ENCODE measurements at places on chromosomes 5 and 9.

DNA sequence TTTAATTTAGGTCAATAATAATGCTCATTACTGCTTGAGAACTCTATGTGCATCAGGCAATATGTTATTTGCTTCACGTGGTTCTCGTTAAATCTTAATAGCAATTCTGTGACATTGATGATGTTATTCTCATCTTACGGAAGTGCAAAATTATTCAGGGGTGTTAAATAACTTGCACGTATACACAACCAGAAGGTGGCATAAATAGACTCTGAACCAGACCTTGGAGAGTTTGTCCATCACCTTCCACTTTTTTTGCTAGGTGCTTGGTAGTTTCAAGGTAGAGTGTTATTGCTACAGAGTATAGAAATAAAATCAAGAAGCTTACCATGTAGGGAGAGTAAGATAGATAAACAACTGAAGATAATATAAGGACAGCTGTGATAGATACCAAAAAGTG is 23.6 kb upstream of the TNFAIP8 start:
- no peak for DNase-seq

DNA sequence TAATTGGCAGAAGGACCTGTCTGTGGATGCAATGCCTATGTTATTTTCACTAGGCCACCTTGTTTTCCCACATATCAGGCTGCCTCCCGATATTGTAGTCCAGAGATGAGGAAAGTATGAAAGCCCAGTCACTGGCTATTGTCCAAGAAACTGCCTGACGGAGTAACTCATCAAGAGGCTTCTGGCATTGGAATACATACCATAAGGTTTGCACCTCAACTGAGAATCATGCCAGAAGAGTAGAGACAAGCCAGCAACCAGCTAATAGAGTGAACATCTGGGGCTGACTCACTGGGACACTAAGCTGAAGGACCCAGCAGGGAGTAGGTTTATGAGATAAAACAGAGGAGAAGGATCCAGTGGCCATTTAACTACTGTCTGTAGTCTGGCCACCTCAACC is 137.2 kb upstream of the FST start:
- no peak for DNase-seq

DNA sequence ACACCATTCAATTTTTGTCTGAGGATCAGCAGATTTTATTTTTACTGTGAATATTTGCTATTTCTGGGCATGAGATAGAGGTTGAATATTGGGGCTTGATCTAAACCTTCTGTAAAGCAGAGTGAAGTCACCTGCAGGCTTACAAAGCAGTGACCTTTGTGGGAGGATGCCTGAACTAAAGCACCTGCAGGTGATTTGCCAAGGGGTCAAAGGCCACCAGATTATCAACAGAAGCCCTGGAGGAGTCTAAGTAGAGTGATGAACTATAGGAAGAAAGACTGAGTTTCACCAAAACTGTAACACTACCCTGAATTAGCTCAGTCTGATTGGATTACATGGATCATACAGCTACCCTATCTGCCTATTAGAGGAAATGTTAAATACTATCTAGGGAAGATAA is 144.3 kb upstream of the PRLR start:
- DNase-seq: no peak

DNA sequence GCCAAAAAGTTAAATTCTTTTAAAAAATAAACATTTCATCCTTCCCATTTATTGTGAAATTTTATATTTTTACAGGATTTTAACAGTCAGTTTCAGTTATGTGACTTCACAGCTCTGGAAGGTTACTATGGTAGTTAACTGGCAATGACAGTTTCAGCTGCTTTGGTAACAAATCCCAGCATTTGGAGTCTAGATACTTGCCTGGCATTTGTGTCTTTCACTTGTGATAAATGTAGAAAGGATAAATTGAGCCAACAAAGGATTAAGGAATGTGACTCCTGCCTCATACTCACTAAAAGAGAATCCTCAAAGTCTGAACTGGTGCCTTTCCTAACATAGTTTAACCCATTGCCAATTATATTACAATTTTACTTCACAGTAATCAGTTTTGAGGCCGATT is 315.5 kb downstream of the FER start:
- DNase-seq: no peak

DNA sequence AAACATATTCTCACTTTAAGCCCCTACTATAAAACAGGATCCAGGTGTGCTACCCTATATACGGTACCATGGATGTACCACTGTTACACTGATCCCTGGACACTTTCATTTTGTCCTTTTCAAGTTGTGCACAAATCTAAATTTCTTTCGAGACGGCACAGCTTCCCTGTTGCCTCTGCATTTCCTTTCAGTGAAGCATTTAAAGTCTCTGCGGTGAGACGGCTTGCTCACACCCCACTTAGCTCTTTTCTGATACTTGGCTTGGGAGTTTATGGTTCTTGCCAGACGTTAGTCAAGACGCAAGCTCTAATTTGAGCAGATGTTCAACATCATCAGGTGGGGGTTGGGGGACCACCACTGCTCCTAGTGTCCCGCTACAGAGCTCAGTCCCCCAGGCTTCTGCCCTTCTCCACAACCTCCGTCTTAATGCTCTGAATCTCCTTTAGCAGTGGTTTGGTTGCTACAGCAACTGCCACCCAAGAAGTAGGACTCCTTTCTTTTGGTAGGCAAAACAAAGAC is 15.8 kb downstream of the F2RL2 start:
- no peak for DNase-seq

DNA sequence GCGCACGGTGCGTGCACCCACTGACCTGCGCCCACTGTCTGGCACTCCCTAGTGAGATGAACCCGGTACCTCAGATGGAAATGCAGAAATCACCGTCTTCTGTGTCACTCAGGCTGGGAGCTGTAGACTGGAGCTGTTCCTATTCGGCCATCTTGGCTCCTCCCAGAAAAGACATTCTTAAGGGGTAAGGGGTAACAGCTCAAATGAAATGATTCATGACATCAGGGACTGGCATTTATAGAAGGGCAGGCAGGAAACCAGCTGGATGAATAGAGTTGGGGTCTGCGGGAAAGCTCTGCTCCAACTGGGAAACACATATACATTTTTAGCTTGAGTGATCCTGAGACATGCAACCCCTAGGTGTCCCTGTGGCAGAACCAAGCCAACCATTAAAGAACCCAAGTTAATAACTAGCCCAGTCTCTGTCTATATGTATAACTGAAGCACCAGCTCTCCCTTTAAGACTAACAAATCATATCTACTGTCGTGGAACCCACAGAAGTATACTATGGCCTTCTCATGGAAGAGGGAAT is 119.3 kb downstream of the LMNB1 start:
- DNase-seq: no peak

DNA sequence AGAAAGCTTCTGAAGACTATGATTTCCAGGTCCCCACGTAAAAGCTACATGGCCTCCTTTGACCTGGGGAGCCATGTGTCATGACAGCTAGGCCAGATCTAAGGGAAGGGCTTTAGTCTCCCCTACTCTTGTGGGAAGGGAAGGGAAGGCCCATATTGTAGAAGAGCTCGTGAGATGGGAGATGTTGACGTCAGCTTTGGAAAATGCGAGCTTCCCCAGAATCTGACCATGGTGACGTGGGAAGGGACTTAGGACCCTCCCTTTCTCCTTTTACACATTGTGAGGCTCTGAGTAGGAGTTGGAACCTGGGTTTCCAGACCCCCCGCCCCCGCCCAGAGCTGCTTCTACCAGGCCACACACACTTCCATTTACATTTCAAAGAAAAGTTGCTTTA is 165.5 kb downstream of the SYK start:
- no peak for DNase-seq

DNA sequence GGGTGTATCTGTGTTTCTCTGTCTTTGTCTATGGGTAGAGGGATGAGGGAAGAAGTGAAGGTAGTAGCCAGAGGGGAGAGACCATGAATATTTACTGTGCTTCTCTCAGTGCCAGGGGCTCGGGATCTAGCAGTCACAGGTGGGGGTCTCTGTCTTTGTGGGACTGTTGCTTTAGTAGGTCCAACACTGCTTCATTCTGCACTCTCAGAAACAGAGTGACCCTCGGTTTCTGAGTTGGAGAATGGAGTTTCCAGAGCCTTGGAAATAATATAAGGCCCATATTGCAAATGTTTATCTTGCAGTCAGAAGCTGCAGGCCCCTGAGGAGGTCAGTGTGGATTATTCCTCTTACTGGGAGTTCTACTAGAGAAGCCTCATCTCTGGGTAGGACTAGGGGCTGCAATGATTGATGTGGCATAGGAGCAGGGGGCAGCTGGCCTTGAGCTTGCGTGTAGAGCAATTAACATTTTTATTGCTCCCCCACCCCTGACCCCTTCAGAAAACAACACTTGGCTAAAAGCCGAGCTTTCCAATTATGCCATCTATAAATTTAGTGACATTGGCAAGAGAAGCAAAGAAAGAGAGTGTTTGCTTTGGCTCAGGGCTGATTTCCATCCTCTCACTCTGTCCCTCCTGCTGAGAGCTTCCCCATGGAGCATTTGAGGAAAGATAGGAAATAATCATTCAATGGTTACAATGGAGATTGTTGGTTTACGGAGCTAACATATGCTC is 55.0 kb upstream of the TRPC7 start:
- DNase-seq: no peak

GRCh38 chr9:129757045-129757444 is 4.2 kb upstream of the PTGES start:
- no peak for DNase-seq

DNA sequence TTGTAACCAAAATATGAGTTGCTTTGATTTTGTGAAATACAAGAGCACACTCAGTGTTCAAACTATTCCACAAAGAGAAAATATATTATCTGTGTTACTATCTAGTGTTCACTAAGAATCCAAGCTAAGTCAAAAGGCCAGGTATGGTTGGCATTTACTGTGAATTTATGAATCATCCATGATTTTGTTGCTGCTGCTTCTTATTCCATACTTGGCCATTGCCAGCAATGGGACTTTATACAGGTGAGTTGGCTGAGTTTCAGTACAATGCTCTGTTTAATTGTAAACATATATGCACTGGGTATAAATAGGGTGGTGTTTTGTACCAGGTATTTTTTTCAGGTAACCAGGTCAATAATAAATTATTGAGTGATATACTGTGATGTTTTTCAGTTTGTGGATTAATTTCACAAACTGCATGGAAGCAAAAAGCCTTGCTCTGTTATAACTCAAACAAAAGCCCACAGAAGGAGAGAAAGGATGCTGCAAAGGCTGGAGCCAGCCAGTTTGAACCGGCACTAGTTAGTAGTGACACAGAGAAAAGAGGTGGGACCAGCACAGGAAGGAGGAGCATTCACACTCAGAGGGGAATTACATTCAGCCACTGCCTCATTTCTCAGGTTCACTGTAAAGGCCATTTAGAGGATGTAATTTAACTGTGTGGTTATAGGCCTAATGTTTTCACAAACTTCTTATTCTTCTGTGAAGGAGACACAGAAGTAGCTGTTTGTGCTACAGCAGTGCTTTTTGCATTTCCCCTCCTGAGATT is 381.8 kb downstream of the ADGRV1 start:
- DNase-seq: no peak

- no peak for DNase-seq
These were observed 264.1 kb downstream of the CD180 start for GRCh38 chr5:66932457-66932856.

DNA sequence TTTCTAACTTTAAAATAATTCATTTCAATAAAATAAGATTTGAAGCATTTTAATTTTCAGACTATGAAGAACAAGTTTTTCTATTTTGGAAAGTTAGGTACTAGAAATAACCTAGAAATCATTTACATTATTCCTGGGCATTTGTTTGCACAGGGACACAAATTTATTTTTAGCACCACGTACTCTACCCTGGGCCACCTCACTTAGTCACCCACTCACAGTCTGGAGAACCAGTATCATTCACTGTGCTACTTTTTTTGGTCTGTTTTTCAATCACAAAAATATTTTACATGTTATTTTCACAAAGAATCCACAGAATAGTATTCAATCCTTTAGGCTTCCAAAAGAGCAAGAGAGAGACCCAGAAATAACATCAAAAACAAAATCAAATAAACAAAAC is 128.6 kb upstream of the ACOT12 start:
- no peak for DNase-seq

DNA sequence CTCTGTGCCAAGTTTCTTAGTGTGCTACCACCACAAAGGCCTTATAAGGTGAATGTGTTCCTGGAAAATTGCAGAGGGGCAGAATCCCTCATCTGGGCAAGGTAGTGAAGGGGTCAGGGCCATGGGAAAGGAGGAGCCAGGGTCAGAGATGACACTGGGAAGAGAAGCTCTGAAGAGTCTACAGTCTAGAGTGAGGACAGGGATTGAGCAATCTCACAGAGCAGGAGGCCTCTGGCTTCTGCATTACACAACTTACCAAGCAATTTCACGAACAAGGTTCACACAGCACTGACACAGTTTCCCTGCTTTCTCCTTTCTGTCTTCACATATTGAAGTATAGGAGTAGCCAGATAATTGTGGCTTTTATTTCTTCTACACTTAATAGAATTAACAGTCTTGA is 24.5 kb upstream of the IDNK start:
- DNase-seq: no peak

GRCh38 chr9:100012279-100012678 is 86.5 kb downstream of the ERP44 start:
- DNase-seq: no peak

- no peak for DNase-seq
These were observed 1997.7 kb downstream of the MAT2B start for GRCh38 chr5:165502893-165503691.

DNA sequence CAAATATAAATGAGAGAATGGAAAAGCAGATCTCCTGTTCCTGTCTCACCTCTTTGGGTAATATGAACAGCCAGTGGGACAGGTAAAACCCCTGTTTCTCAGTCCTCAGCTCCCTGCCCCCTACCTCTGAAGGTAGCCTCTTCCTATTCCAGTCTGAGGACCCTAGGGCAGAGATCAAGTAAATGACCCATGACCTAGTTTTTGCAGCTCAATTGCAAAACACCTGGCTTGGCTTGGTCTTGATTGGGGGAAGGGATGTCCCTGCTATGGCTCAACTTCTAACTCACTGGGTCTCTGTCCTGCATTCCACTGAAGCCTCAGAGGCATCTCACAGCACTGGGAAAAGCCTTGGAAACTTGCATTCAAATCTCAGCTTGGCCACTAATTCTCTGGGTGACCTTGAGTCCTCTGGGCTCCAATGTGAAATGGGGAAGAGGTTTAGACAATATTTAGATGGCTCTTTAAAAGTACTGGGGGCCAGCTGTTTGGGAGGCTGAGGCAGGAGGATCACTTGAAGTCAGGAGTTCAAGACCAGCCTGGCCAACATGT is 1.6 kb upstream of the GALT start:
- no peak for DNase-seq

- DNase-seq: no peak
These were observed 4.2 kb downstream of the DHX29 start for GRCh38 chr5:55303238-55303690.

DNA sequence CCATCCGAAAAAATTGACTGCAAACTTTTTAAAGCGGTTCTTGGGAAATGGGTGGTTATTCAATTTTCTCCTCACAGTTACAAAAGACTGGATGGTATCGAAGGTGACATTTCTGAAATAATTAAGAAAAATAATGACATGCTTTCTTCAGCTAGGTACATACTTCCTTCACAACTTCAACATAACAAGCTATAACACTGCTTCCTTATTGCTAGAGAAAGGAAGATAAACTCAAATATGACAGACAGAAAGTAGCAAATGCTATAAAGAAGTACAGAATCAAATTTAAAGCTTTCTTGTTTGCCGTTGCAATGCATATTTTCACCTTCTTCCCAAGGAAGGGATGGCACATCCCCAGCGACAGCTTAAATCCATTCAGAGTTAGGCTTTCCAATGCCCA is 93.5 kb upstream of the EFNA5 start:
- no peak for DNase-seq

GRCh38 chr5:143084407-143084806 is 314.2 kb downstream of the ARHGAP26 start:
- no peak for DNase-seq

All from activated CD8-positive, alpha-beta memory T cell treated with anti-CD3 and anti-CD28 coated beads for 48 hours (primary cell).